Transverse colon (tissue), 4 donors: ENCODE measurements at places on chromosomes 7 and 10. TPM values are rescaled to one million over a fixed set of nuclear protein-coding genes. Genes with fewer than 3 reads are reported as not detected.

The PLCE1 gene
- total RNA-seq = 100 TPM

GRCh38 chr7:41238851-41239331, 464.0 kb downstream of the INHBA start:
- no peak for DNase-seq
- H3K4me1 ChIP-seq = no peaks in the 10 kb centered on the region
- H3K36me3 ChIP-seq = no peaks in the 10 kb centered on the region
- no peak overlapping the region for H3K27ac ChIP-seq
- no peaks in the 10 kb centered on the region for H3K27me3 ChIP-seq

DNA sequence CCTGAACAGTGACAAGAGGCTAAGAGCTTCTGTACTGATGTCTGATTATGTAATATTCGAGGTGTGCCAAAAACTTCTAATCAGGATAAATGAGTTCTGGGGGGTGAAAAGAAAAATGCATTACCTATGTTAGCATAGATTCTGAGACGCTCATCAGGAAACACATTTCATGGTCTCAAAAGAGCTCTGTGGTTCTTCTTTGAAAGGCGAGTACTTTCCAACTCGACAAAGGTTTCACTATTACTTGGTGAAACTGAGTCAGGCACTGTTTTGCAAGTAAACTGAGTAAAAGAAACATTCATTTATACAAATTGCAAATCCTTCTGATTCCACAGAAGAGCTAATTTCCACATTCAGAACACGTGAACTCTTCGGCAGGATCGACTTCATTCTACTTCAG, 523.2 kb downstream of the GATA3 start:
- no peaks in the 10 kb centered on the region for H3K27me3 ChIP-seq
- H3K4me1 ChIP-seq = no peaks in the 10 kb centered on the region
- no peak overlapping the region for H3K4me3 ChIP-seq
- no peak for DNase-seq

The MYL7 gene
- not detected for total RNA-seq

DNA sequence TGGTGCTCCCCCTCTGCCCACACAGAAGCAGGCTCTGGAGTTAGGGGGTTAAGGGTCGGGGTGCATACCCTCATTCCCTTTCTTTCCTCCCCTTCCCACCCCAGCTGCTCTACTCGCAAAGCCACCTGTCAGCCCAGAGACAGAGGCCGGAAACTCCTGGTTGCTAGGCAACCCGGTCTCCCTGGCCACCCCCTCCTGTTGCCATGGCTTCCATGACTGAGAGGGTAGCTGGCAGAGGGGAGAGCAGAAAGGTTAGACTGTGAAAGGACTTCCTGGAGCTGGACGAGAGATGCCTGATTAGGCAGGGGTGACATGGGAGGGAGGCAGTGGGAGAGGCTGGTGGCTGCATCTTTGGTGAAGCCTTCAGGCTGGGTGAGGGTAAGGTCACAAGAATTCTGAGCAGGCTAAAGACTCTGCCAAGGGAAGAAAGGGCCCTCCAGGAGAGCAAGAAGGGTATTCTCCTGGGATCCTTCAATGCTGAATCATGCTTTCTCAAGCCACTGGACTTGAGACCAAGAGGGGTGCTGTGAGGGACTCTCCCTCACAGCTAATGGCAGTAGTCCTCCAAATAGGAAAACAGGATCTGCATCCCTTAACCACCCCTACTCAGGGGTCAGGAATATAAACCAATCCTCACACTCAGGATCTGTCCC, 5.4 kb downstream of the PSD start:
- H3K4me1 ChIP-seq = peaks cover 6% of the 10 kb centered on the region
- H3K4me3 ChIP-seq = no peak overlapping the region
- DNase-seq = no peak
- no peak overlapping the region for H3K27ac ChIP-seq
- H3K27me3 ChIP-seq = peaks cover 89% of the 10 kb centered on the region

DNA sequence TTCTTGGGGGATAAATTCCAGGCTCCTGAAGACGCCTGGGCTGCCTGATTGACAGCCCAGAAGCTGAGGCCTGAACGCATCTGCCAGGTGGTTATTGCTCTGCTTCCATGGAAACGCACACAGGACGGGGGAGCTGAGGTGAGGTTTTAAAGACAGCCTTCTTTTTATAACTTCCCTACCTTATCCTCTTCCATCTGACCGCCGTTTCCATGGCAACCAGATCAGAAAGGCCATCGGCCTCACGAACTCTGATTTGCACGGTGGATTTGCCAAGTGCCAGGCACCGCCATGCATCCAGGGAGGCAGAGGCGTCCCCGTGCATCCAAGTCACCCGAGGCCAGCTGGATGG, 260.9 kb downstream of the ADARB2 start:
- H3K27ac ChIP-seq = no peak overlapping the region
- no peak overlapping the region for H3K4me3 ChIP-seq
- no peaks in the 10 kb centered on the region for H3K36me3 ChIP-seq
- H3K4me1 ChIP-seq = no peaks in the 10 kb centered on the region

DNA sequence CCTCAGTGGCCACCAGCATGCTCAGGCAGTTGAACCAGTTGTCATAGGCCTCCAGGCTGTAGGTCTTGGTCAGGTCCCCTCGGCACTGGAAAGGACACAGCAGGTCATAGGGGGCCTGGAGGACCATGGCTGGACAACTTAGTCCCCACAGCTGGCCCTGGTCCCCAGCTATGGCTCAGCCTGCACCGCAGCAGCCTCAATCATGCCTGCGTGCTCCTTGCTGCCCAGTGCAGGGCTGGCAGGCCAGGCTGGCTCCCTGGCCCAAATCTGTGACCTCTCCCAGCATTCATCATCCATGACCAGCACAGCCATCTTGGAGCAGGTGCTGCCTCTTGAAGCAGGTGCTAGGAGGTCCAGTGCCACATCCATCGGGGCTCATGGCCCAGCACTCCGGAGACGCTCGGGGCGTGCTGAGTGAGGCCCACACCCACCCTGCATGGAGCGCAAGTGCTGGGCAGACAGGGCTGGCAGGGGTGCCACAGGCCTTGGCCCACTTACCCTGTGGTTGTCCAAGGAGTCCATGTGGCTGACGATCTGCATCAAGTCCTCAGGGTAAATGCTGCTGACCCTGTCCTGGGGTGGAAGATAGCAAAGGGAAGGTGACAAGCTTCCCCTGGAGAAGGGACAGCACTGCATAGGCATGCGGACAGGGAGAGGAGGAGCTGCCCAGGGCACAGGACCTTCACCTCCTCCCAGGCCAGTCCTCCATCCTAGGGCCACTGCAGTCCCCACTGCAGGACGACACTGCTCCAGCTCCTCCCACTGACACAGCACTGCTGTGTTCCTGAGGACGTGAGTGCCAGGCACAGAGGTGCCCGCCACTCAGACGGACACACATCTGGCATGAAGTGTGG, 61.7 kb downstream of the CSGALNACT2 start:
- no peak overlapping the region for H3K4me3 ChIP-seq
- no peak for DNase-seq
- H3K36me3 ChIP-seq = no peaks in the 10 kb centered on the region

- H3K27ac ChIP-seq = peak overlapping the region; percentile 87
- no peaks in the 10 kb centered on the region for H3K36me3 ChIP-seq
- H3K4me1 ChIP-seq = peaks cover 70% of the 10 kb centered on the region
- peak; percentile 83 for DNase-seq
Measured at GRCh38 chr7:12715372-12716133, 28.1 kb downstream of the ARL4A start.

- no peaks in the 10 kb centered on the region for H3K4me1 ChIP-seq
- no peaks in the 10 kb centered on the region for H3K27me3 ChIP-seq
Measured at GRCh38 chr7:142130267-142130666, 18.7 kb downstream of the MGAM2 start.

The CPN1 gene
- not detected for total RNA-seq

DNA sequence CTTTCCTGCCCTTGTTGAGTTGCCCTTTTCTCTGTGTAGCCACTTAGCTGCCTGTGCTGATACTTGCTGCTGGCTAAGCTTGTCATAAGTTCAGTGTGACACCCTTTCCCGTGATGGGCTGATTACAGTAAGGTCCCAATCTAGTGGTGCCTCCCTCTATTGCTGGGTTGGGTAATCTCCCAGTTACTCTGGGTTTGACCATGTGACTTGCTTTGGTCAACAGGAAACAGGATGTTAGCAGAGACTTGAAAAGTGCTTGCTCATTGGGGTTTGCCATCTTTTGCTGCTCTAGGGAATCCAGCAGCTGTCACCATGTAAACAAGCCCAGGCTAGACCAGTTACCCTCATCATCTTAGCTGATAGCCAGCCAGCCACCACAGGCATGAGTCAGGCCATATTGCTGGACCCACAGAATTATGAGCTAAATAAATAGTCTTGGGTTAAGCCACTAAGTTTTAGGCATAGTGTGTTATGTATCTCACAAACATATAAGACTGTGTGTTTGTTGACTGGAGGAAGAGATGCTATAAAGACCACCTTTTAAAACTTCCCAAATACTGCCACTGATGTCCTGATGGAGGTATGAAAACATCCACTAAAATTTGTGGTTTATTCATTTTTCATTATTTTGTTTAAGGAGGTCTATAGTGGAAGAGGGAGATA, 4.0 kb upstream of the LEP start:
- H3K27me3 ChIP-seq = peaks cover 21% of the 10 kb centered on the region
- no peak overlapping the region for H3K4me3 ChIP-seq
- no peak for DNase-seq
- H3K27ac ChIP-seq = no peak overlapping the region
- H3K36me3 ChIP-seq = no peaks in the 10 kb centered on the region

The ADRB1 gene
- total RNA-seq = not detected

GRCh38 chr7:78041423-78041822, 242.8 kb downstream of the PHTF2 start:
- H3K36me3 ChIP-seq = no peaks in the 10 kb centered on the region
- no peaks in the 10 kb centered on the region for H3K27me3 ChIP-seq
- H3K27ac ChIP-seq = no peak overlapping the region
- H3K4me3 ChIP-seq = no peak overlapping the region
- no peaks in the 10 kb centered on the region for H3K4me1 ChIP-seq

DNA sequence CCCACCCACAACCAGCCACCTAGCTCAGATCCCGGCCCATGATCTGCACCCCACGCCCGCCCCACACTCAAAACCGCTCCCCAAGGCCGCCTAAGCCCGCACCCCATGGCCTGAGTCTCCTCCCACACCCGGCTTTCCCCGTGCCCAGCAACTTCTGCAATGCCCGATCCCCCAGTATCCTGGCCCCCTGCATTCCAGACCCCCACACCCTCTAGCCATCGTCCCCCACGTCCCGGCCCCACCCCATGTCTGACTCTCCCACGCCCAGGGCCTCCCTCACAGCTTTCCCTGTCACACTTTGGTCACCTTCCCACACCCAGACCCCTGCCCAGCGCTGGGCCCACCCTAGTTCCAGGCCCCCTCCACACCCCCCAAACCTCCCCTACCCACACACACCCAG, 20.1 kb upstream of the FXYD4 start:
- H3K27ac ChIP-seq = no peak overlapping the region
- no peak for DNase-seq
- no peaks in the 10 kb centered on the region for H3K36me3 ChIP-seq
- H3K4me1 ChIP-seq = no peaks in the 10 kb centered on the region
- H3K27me3 ChIP-seq = peaks cover 6% of the 10 kb centered on the region

DNA sequence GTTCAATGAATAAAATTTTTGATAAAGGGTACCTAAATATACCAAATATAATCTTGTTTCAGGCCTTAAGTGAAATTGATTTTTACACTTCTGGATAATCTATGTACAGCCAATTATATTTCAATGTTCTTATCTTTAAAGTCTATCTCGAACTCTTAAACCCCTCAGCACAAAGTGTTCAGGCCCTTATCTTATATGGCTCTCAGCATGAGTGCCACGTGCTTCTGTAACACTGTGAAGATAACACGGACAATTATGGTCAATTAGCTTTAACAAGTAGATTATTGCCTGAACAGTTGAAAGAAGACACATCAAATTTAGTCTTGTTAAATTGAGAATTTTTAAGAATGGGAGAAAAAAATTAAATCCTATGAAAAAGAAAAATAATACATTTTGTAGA, 40.4 kb upstream of the DMTF1 start:
- H3K4me1 ChIP-seq = no peaks in the 10 kb centered on the region
- no peak overlapping the region for H3K4me3 ChIP-seq
- H3K27me3 ChIP-seq = no peaks in the 10 kb centered on the region
- no peaks in the 10 kb centered on the region for H3K36me3 ChIP-seq

The ANKRD7 gene
- not detected for total RNA-seq

DNA sequence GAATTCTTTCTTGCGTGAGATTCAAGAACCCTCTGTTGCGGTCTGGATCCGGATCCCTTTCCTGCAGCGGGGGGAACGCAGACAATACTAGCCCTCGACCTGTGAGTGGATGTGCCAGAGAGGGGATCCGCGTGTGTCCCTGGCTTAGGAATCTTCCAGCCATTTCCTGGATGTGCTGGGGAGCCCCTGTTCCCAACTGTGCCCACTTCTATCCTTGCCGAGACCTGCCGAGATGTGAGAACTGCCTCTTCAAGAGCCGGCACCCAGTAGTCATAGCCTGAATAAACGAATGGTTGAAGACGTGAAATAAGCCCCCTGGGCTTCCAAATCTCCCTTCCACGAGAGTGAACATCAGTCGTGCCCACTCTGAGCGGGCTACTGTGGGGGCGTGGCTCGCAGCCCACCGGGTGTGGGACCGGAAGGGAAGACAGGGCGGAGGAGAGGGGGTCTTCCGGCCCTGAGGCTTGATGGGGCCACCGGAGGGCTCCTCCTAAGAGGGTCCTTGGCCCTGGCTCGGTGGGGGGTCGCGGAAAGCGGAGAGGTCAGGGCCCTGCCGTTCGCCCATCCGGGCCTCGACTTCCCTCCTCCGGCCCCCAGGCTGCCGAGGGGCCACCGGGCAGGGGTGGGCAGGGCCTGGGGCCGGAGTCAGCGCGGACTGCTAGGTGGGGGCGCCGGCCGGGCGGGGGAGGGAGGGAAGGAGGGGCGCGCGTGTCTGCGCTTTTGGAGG, 1.3 kb upstream of the CCDC136 start:
- peaks cover 24% of the 10 kb centered on the region for H3K27me3 ChIP-seq
- no peak for DNase-seq
- H3K4me3 ChIP-seq = peak overlapping the region; percentile 63
- H3K27ac ChIP-seq = peak overlapping the region; percentile 78
- no peaks in the 10 kb centered on the region for H3K36me3 ChIP-seq
- H3K4me1 ChIP-seq = peaks cover 22% of the 10 kb centered on the region

- H3K4me3 ChIP-seq = no peak overlapping the region
- no peaks in the 10 kb centered on the region for H3K36me3 ChIP-seq
- H3K27ac ChIP-seq = no peak overlapping the region
- DNase-seq = no peak
- H3K27me3 ChIP-seq = no peaks in the 10 kb centered on the region
Measured at GRCh38 chr7:94311515-94311914, 83.2 kb upstream of the COL1A2 start.

The SHTN1 gene
- 45.8 TPM for total RNA-seq

- no peak overlapping the region for H3K4me3 ChIP-seq
- DNase-seq = no peak
- no peak overlapping the region for H3K27ac ChIP-seq
- H3K36me3 ChIP-seq = no peaks in the 10 kb centered on the region
- no peaks in the 10 kb centered on the region for H3K27me3 ChIP-seq
- no peaks in the 10 kb centered on the region for H3K4me1 ChIP-seq
Measured at GRCh38 chr10:65723525-65723924, 1202.3 kb upstream of the LRRTM3 start.

The DNAJB12 gene
- total RNA-seq = 33.7 TPM

The CHAT gene
- not detected for total RNA-seq

GRCh38 chr10:79883986-79884385, 57.4 kb downstream of the NUTM2E start:
- H3K36me3 ChIP-seq = no peaks in the 10 kb centered on the region
- H3K4me1 ChIP-seq = no peaks in the 10 kb centered on the region
- peaks cover 6% of the 10 kb centered on the region for H3K27me3 ChIP-seq
- H3K27ac ChIP-seq = no peak overlapping the region
